ENCODE measurements at places on chromosomes 2 and 18.

DNA sequence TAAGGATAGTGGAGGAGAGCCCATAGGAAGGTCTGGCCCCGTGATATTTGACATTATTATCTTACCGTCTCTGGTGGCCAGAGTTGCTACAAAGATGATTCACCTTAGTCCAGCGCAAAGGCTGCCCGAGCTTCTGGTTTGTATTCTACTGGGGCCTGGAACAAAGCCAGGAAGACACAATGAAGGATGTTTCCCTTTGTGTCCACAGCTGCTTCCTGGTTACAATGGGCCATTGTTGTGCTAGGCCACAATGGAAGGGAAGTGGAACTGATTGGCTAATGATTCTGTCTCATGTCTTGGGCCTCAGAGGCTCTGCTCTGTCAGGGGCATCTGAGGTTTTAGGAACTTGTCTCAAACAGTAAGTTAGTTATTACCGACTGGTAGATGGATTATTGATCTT lies 132.2 kb downstream of the TDRD15 start:
- peak; percentile 49 for DNase-seq

- no peak for DNase-seq
Observed at GRCh38 chr2:156329927-156330726, 2.4 kb downstream of the NR4A2 start.

GRCh38 chr2:5766561-5766960 lies 74.4 kb downstream of the SOX11 start:
- DNase-seq = no peak

- DNase-seq = no peak
Observed at GRCh38 chr2:24725956-24726355, 67.2 kb downstream of the PTRHD1 start.

GRCh38 chr2:174863183-174863582 lies 98.9 kb upstream of the CHRNA1 start:
- DNase-seq = no peak

DNA sequence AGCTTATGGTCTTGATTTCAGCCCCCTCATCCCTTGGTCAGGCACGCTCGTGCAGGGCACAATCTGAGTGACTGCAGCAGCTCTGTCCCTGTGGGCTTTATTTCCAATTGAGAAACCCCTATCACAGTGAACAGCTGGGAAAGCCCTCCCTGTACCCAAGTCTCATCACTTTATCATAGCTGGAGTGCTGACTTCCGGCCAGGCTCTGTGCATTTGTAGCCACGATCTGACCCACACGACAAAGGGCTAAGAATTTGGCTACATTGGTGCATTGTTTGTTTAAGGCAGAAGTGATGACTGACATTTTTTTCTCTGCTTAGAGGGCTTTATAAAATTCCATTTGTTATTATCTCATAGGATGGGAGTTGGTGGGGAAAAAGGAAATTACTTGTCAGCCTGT lies 184.4 kb downstream of the KCNS3 start:
- DNase-seq = no peak

GRCh38 chr18:73511771-73512503 lies 635.7 kb downstream of the FBXO15 start:
- no peak for DNase-seq

DNA sequence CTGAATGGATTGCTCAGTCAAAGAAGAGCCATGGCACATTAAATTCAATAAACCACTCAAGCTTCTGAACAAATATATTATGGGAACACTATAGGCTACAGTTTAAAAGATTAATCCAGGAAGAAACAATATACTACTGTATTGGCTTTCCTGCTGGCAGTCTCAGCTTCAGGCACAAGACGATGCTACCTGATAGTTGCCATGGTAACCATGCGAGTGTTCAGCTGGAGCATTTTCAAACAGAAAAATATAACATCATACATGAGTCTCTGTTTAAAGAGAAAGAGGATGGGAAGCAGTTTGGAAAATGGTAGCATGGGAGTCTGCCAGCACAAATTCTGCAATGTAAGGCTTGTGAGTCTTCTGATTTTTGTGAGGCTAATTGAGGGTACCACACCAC lies 65.9 kb upstream of the CPO start:
- DNase-seq = no peak

GRCh38 chr2:12315224-12315623 lies 401.5 kb upstream of the TRIB2 start:
- DNase-seq = peak; percentile 43

DNA sequence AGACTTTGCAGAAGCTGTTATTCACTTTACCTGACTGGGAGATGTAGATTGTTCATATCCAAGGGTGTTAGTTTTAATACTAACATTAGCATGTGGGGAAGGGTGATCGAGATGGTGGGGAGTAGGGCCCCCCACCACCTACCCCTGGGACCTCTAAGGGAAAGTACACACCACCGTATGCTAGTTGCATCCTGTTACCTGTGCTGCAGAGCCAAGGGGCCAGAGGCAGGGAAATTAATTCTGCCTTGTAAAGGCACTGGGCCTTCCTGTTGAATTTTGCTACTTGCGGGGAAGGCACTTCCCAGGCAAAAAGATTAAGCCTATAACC lies 9.0 kb downstream of the STEAP3 start:
- DNase-seq = no peak

GRCh38 chr2:102784940-102785339 lies 23.1 kb downstream of the TMEM182 start:
- DNase-seq = no peak

GRCh38 chr2:181063696-181064095 lies 83.3 kb downstream of the UBE2E3 start:
- DNase-seq = no peak

DNA sequence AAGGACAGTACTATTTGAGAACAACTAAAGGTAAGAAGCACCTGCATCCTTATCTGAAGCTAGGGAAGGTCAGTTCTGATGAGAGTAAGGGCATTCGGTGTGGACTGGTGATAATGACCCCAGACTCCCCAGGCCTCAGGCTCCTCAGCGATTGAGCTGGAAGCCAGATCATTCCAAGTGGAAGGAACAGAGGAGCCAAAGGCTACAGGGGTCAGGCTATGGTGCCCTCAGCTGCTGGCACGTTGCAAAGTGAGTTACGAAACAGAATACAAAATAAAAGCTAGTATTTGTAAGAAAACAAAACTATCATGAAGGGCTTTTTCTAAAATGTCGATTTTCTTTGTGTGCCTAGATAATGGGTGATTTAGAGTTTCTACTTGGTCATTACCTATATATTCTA lies 168.5 kb upstream of the LRRTM1 start:
- no peak for DNase-seq

GRCh38 chr18:36189486-36189885 lies 2.2 kb downstream of the MOCOS start:
- no peak for DNase-seq

DNA sequence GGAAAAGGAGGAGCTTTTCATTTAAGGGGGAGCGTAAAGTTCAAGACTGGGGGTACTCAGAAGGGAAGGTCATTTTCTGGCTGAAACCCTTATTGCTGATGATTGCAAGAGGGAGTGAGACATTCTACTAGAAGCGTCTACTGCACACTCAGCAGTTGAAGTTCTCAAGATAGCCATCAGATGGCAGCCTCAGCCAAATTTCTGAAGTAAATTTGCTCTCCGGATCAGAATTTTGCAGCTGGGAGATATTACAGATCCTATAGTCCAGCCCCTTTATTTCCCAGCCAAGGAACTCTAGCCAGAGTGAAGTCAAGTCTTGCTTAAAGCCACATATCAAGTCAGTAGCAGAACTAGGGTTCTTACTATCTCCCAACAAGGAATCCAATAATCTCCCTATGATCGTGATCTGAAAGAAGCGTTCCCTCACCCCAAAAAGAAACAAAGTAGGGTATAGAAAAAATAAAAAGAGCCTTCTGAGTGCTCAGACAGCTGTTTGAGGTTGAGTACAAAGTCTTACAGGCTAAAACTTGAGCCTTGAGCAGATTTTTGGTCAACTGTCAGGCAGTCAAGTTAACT lies 24.0 kb downstream of the RAX start:
- peak; percentile 68 for DNase-seq

GRCh38 chr2:44550561-44550960 lies 188.8 kb downstream of the CAMKMT start:
- DNase-seq = peak; percentile 35

- no peak for DNase-seq
Observed at GRCh38 chr2:183243758-183244157, 119.5 kb downstream of the NUP35 start.

DNA sequence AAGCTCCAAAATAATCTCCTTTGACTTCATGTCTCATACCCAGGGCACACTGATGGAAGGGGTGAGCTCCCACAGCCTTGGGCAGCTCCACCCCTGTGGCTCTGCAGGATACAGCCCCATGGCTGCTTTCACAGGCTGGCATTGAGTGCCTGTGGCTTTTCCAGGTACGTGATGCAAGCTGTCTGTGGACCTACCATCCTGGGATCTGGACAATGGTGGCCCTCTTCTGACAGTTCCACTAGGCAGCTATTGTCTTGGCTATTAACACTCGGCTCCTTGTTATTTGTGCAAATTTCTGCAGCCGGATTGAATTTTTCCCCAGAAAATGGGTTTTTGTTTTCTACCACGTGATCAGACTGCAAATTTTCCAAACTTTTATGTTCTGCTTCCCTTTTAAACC lies 634.2 kb downstream of the TSN start:
- DNase-seq = no peak

GRCh38 chr2:75488157-75488556 lies 72.6 kb downstream of the EVA1A start:
- DNase-seq = no peak

GRCh38 chr2:3450385-3451010 lies 68.8 kb downstream of the ADI1 start:
- no peak for DNase-seq

- no peak for DNase-seq
Observed at GRCh38 chr2:51722311-51722710, 690.4 kb upstream of the NRXN1 start.

DNA sequence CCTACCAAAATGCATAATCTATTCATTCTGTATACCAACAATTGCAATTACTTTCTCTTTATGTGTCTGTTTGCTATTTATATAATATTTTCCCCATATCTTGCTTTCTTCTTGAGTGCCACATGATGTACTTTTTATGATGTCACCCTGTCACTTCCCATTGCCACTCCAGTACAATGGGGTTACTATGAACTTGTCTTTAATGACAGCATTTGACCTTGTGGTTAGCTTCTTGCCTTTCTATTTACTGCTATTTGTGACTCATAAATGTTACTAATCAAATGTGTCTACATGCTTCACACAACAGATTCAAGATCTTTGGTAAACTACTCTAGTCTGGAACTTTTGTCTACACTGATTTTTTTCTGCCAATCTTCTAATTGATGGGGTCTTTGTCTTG lies 486.3 kb downstream of the NR4A2 start:
- DNase-seq = no peak

DNA sequence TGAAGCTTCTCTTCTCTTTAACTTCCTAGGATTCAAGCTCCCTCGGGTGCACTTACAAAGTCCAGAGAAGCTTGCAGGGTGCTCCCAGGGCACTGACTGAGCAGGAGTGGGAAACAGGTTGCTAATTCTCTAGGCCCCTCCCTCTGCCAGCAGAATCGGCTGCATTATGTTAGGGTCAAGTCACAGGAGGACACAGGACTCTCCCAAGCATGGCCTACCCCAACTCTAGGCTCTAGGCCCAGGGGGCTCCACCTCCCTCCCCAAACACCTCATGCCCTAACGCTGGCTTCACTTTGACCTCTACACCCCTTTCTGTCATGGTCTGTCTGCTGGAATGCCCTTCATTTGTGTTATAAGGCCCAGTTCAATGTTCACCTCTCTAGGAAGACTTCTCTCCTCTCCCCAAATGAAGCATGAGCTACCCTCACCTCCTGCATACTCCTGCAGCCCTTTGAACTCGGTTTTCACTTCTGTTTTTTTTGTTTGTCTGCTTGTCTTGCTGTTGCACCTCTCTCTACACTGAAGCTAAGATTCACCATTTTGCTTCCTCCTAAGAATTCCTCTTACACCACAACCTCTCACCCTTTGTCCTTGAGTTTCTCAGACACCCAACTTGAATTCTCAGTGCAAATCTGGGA lies 521.8 kb upstream of the ID2 start:
- no peak for DNase-seq

DNA sequence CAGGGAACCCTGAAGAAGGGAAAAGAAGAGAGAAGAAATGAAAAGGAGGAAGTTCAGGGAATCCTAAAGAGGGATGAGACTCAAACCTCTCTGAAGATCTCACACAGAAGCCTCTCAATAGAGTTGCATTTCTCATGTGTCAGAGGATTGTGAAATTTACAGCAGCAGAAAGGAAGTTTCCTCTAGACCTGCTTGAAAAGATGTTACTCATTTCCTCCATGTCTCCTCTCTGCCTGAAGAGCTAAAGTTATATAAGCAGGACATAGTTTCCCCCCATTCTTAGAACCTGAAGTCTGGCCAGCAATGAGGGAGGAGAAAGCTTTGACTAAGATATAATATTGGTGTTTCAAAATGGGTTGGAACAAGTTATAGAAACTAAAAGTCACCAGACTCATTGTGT lies 1155.6 kb downstream of the LRP1B start:
- peak; percentile 94 for DNase-seq

DNA sequence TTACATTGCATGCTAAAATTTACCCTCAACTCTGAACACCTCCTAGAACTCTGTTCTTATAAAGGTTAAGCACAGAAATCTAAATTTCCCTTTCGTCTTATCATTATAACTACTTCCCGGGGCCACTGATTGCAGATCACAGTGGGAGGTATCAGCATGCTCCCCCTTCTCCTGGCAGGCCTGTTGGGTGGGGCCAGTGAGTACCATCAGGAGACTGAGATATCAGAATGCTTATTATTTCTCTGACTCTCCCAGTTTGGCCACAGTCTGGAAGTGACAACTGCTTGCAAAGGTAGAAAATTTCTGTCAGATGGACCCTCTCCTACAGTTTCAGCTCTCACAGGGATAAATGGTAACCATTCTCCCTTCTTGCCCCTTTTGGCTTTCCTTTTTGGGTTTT lies 62.6 kb downstream of the DSEL start:
- DNase-seq = no peak

- DNase-seq = no peak
Observed at GRCh38 chr2:237354892-237355291, 59.1 kb downstream of the COL6A3 start.

GRCh38 chr2:28842042-28842441 lies 28.1 kb downstream of the TRMT61B start:
- DNase-seq = no peak

- DNase-seq = no peak
Observed at GRCh38 chr2:234457421-234457820, 39.5 kb downstream of the ARL4C start.

DNA sequence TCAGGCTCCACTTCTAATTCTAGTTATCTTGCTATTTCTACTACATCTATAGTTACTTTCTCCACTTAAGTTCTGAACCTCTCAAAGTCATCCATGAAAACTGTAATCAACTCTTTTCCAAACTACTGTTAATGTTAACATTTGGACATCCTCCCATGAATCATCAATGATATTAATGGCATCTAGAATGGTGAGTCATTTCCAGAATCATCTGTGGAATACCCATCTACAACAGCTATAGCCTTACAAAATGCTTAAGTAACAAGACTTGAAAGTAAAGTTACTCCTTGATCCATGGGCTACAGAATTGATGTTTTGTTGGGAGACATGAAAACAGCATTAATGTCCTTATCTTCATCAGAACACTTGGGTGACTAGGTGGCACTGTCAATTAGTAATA lies 35.4 kb downstream of the BARD1 start:
- DNase-seq = no peak

Data from Kasumi-1 (cell line).